ENCODE measurements at places on chromosomes 13 and 19. TPM values are rescaled to one million over a fixed set of nuclear protein-coding genes. Genes with fewer than 3 reads are reported as not detected.

- DNase-seq = no peak
These were observed 410.6 kb downstream of the TBC1D4 start for GRCh38 chr13:75071395-75071794.

- no peak for DNase-seq
These were observed 29.8 kb downstream of the DGKH start for GRCh38 chr13:42078128-42078808.

DNA sequence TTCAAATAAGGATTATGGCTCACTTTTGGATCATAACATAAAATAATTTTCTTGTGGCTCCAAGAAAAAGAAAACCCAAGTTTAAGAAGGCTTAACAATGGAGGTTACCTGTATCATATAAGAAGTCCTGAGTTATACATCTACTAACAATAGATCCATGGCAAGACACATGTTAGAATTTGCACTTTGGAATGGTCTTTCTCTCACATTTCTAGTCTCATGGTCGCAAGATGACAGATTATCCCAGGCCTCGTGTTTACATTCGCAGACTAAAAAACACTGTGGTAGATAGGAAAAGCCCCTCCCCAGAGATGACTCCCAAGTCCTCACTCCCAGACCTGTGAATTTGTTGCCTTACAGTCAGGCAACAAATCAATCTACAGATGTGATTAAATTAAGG is 746.2 kb upstream of the GPC6 start:
- DNase-seq = no peak

DNA sequence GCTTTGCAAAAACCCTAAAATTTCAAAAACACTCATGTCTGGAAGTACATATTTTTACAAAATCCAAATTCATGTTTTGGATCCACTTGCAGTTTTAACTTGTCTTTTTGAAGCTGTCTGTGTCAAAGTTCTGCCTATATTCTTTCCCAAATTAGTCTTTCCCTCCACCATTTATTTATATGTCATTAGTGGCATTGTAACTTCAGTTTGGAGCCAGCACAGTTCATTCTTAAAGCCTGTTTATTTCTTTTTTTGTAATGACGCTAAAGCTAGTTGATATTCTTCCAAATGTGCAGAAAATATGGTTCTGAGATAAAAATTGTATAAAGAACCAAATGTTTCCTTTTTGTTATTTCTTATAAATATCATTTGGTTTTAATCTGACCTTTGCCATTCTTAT is 2039.3 kb downstream of the OLFM4 start:
- no peak for DNase-seq

- peak; percentile 79 for DNase-seq
These were observed 1.3 kb downstream of the UBL3 start for GRCh38 chr13:29849071-29849631.

GRCh38 chr13:112657850-112658445 is 31.9 kb upstream of the ATP11A start:
- no peak for DNase-seq

The HIPK4 gene
- polyA plus RNA-seq = 0.18 TPM

The C1QTNF9B gene
- polyA plus RNA-seq = 0.85 TPM

Data from left renal cortex interstitium (tissue), 4 donors.